A549 (cell line): ENCODE measurements at places on chromosomes 11 and 22.
A peak's percentile ranks its signal among the peaks of the same experiment; 100 is the strongest.

GRCh38 chr11:128555606-128556005, 31.8 kb downstream of the ETS1 start:
- peak; percentile 24 for DNase-seq

DNA sequence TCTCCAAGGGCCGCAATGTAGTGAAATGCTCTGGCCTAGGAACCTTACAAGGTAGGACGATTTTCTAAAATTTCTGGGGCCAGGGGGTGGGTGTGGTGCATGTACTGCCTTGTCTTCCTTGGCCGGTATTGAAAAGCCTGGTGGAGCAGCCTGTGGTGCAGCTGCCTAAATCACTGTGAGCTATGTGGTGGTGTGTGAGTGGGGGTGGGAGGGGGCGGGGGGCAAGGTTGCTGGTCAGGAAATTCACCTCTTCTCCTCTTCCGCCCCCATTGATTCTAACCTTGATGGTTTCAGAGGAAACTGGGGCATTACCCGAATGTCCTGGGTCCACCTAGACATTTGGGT, 137.2 kb downstream of the DBX1 start:
- no peak for DNase-seq

GRCh38 chr22:37639771-37640590, 512 bp downstream of the SH3BP1 start:
- no peak for DNase-seq

GRCh38 chr11:68321293-68322051, 9.1 kb downstream of the LRP5 start:
- no peak for DNase-seq
